Erythroblast (primary cell): ENCODE measurements at places on chromosomes 5 and 9.

DNA sequence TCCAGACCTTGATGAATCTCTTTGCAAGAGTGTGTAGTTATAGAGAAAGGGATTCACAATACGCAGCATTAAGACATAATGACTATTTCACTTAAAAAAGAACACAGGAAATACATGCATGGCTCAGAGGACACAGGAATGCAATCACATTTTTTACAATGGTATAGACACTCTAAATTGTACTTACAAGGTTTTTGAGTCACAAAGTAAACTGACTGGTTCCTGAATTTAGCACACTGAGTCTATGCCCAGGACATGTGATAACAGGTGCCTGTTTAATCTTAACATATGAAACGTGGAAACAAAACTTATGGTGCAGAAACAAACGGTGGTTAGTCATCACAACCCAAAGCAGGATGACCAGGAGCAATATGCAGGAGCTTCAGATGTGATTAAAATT lies 6.7 kb downstream of the EPB41L4A start:
- DNase-seq = no peak

GRCh38 chr5:136249678-136250266 lies 56.8 kb upstream of the SMIM32 start:
- DNase-seq = peak; percentile 37

DNA sequence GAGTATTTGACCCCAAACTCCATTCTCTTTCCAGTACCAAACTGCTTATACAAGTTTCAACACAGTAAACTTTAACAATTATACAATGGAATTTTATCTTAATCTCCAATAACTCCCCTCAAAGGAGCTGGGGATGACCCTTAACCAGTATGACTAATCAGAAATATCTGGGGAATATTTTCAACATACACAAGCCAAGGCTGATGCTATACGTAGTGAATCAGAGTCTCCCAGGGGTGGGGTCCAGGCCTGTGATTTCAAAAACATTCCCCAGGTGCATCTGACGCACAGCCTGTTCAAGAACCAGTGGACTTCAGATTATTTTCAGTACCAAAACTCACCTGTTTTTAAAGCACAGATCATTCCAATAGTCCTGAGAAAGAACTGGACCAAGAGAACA lies 11.8 kb upstream of the SEMA5A start:
- no peak for DNase-seq

DNA sequence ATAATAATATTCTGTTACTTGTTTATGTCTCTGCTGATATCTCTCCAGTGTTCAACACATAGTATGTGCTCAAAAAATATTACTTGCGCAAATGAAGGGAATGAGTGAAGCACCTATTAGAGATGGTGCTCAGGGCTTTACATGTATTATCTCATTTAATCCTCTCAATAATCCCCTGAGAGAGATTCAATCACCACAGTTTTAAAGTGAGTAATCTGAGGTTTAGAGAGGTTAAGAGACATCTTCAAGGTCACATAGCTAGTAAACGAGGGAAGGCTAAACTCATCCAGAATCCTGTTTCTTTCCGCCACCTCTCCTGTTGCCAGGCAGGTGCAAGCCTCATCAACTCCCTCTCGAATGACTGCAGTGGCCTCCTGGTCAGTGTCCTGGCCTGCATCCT lies 82.0 kb downstream of the UGCG start:
- no peak for DNase-seq

DNA sequence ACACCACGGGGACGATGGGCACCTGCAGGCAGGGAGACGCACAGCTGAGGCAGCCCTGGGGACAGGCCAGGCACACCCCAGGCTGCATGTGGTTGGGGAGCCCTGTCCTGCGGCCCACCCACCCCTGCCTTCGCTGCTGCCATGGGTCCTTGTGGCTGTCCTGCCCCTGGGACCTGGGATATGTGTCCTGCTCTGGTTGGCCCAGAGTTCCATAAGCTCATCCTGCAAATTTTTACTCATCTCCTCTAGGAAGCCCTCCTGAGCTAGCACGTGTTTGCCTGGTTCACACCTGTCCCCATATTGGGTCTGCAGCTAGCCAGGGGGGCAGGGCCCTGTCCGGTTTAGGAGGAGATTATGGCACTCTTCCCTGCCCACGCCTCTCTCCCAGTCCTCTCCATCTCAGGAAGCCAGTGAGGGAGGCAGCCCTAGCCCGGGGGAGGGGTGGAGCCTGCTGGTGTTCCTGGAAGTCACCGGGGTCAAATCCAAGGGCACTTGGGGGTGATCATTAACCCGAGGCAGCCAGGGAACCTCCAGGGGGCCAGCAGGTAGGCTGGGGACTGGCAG lies 12.2 kb downstream of the EGFL7 start:
- DNase-seq = no peak

- DNase-seq = no peak
Measured at GRCh38 chr5:124599028-124599973, 147.1 kb downstream of the ZNF608 start.

GRCh38 chr9:136645903-136646754 lies 16.6 kb upstream of the EGFL7 start:
- DNase-seq = peak; percentile 73

GRCh38 chr9:127557466-127557869 lies 54.6 kb upstream of the STXBP1 start:
- DNase-seq = no peak

GRCh38 chr5:118405650-118406061 lies 582.7 kb downstream of the DTWD2 start:
- peak; percentile 72 for DNase-seq

DNA sequence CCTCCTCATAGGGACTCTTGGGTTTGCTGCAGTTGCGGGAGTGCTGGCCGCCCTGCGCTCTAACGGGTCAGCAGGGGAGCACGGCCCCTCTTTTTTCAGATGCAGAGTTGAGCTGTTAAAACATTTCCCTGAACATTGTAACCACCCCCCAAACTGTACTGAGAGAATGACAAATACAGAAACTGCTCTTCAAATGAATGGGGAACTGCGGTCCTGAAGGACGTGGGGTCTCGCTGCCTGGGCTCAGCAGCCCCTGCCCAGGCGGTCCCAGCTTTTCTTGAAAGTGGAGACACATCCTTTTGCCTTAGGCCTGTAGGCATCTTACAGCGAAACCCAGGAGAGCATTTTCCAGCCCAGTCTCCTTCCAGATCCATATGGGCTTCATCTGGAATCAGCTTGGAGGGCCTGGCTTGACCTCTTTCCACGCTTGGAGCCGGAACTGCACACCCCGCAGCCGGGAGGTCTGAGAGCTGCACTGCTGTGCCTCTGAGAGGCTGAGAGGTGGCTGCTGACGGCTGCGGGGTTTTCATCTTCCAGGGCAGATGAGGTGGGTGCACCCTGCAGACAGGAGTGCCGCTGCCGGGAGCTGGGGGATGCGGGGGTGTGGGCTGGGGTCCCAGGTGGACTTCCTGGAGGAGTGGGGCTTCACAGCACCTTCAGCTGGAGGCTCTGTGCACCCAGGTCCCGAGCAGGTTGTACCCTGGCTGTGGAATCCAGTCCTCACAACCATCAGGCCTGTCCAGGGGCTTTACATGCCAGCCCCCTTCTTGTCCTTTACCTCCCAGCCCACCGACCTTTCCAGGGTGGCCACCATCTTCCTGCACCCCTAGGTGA lies 1.2 kb upstream of the AGPAT2 start:
- DNase-seq = no peak

GRCh38 chr9:136186386-136186785 lies 18.5 kb downstream of the LHX3 start:
- no peak for DNase-seq

DNA sequence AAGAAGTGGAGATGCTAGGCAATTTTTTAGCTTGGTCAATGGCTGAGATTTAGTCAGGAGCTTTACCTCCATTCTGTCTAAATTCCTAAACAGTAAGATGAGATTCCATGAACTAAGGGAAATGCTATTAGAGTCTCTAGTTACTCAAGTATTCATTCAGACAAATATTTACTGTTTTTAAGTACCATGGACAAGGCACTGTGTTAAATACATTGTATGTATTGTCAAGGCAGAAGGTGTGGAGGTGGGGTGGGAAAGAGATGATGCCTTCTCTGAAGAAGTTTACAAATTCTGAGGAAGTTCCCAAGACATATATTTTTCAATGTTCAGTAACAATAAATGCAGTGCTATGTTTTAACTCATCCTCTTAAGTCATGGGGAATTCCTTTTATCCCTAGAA lies 459.9 kb upstream of the NMUR2 start:
- DNase-seq = no peak

GRCh38 chr5:54001976-54002775 lies 308.2 kb downstream of the ARL15 start:
- DNase-seq = no peak

GRCh38 chr5:316210-317085 lies 5.1 kb upstream of the AHRR start:
- no peak for DNase-seq
